T-helper 17 cell (primary cell): ENCODE measurements at places on chromosomes 12 and 14. TPM values are rescaled to one million over a fixed set of nuclear protein-coding genes. Genes with fewer than 3 reads are reported as not detected.

DNA sequence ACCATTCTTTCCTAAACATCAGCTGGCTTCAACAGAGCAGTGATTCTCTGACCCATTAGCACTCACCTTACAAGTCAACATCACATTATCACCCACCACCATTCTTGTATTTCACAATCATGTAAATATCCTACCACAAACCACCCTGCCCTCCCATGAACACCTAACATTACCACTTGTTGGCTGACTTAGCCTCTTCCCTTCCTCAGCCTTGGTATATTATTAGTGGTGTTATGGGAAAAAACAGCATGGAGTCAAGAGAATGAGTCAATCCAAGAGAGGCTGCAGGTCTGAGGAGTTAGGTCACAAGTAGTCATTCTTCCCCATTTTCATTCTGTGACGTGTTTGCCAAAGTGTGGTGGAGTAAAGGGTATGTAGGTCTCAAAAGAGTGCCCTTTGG lies 22.3 kb upstream of the MGP start:
- DNase-seq, result no peak
- no peaks in the 10 kb centered on the region for H3K27me3 ChIP-seq
- H3K27ac ChIP-seq, result no peak overlapping the region
- H3K36me3 ChIP-seq, result peaks cover 4% of the 10 kb centered on the region
- no peak overlapping the region for H3K4me3 ChIP-seq

GRCh38 chr14:59273737-59274136 lies 85.3 kb downstream of the DAAM1 start:
- H3K27me3 ChIP-seq, result no peaks in the 10 kb centered on the region
- H3K4me1 ChIP-seq, result peaks cover 16% of the 10 kb centered on the region
- DNase-seq, result no peak

Gene TGM1
- 4.3 TPM for total RNA-seq

- no peak for DNase-seq
- no peak overlapping the region for H3K27ac ChIP-seq
- H3K4me1 ChIP-seq, result peaks cover 51% of the 10 kb centered on the region
- H3K27me3 ChIP-seq, result no peaks in the 10 kb centered on the region
- peaks cover 2% of the 10 kb centered on the region for H3K36me3 ChIP-seq
These were observed 550 bp downstream of the GNG2 start for GRCh38 chr14:51860825-51861499.

DNA sequence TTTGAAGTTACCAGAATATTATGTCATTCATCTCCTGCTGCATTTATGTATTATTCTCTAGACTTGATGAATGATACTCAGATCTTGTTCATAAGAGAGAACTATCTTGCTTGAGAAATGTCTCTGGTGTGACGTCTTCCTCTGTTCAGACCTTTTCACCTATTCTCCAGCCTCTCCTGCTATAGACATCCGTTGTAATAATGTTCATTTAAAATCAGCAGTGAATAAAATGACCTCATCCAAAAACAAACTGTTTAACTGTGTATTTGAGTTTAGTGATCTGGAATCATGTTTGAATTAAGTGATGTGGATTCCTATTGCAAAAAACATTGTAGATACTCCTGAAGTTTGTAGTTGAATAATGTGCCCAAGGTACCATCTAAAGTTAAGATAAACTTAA lies 487.1 kb downstream of the PCNX1 start:
- H3K4me1 ChIP-seq, result peaks cover 23% of the 10 kb centered on the region
- H3K27me3 ChIP-seq, result no peaks in the 10 kb centered on the region
- H3K36me3 ChIP-seq, result no peaks in the 10 kb centered on the region
- H3K27ac ChIP-seq, result no peak overlapping the region

DNA sequence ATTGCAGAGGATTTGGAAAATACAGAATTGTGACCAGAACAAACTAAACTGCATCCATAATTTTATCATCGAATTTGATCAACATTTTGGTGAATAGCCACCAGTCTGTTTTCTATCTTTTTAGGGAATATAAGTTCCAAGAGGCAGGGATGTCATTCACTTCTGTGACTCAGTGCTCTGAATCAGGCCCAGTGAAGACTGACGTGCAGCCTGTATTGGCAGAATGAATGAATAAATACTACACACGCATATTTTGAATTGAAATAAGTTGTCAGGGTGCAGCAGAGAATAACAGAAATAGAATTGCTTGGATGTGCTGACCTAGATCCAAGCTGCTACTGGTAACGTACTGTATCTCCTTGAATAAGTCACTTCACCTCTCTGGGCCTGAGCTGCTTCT lies 1.3 kb upstream of the EMP1 start:
- H3K27me3 ChIP-seq, result peaks cover 6% of the 10 kb centered on the region
- peak overlapping the region; percentile 91 for H3K27ac ChIP-seq
- H3K4me1 ChIP-seq, result peaks cover 26% of the 10 kb centered on the region
- no peak overlapping the region for H3K4me3 ChIP-seq
- DNase-seq, result no peak

- H3K4me3 ChIP-seq, result no peak overlapping the region
- no peak for DNase-seq
- H3K4me1 ChIP-seq, result no peaks in the 10 kb centered on the region
These were observed 115.4 kb upstream of the PRICKLE1 start for GRCh38 chr12:42704810-42705401.

GRCh38 chr14:100824091-100824551 lies 1.8 kb upstream of the MEG3 start:
- peaks cover 2% of the 10 kb centered on the region for H3K36me3 ChIP-seq
- peaks cover 39% of the 10 kb centered on the region for H3K27me3 ChIP-seq
- H3K4me3 ChIP-seq, result no peak overlapping the region
- DNase-seq, result no peak
- H3K4me1 ChIP-seq, result peaks cover 5% of the 10 kb centered on the region

DNA sequence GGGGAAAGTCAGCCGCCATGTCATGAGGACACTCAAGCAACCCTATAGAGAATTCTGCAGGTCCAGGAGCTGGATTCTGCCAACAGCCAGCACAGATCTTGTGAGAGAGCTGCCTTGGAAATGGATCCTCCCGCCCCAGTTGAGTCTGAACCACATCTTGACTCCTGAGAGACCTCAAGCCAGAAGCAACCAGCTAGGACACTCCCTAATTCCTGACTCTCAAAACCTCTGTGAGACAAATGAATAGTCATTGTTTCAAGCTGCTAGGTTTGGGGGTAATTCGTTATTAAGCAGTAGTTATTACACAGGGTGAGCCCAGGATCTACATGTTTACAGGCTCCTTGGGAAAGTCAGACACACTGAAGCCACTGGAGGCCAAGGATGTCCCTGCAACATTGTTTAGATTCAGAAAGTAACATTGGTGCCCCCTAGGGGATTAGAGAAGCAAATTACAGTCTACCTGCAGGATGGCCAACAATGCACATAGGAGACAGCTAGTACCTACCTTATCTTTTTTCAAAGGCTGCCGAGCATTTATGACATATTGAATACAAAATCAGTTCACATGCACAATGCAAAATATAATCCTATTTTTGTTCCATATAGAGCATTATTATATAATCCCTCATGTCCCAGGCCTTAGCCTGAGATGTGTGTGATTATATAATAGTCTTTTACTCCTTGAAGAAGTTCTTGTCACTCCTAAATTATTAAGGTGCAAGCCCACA lies 57.9 kb upstream of the FICD start:
- H3K27me3 ChIP-seq, result peaks cover 69% of the 10 kb centered on the region
- no peak overlapping the region for H3K27ac ChIP-seq
- H3K4me3 ChIP-seq, result no peak overlapping the region
- no peaks in the 10 kb centered on the region for H3K36me3 ChIP-seq
- DNase-seq, result no peak
- no peaks in the 10 kb centered on the region for H3K4me1 ChIP-seq

DNA sequence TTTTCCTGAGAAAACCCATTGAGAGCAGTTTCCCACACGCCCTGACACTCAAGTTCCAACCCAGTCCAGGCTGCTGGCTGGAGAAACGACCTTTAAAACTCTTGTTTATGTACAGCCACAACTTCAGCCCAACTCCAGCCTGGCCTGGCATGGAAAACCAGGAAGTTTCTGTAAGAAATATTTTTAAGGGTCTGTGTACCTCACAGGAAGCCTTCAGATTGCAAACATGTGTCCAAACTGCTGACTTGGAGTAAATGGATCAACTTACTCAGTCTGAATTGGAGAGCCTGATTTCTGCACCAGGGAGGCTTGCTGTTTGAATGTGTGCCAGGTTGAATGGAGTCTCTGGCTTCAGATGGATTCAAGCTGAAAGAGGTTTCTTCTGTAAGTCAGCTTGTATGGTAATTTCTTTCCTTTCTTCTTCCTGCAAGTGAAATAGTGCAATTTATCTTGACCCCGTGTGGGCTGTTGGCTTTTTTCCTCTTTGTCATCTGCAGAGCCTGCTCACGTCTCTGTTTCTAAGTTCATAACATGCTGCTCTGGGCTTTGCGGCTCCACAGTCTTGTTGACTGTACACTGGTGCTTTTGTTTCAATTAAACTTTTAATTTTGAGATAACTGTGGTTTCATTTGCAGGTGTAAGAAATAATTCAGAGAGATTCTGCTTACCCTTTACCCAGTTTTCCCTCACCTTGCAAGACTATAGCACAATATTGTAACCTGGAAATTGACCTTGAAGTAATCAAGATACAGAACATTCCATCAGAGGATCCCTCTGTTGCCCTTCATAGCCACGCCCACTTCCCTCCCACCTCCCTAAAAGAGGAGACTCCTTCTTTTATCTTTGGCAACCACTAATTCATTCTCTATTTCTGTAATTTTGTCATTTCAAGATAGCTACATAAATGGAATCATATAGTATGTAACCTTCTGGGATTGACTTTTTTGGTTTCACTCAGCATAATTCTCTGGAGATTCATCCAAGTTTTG lies 109.7 kb upstream of the PRMT8 start:
- DNase-seq, result no peak
- peaks cover 3% of the 10 kb centered on the region for H3K36me3 ChIP-seq
- H3K4me3 ChIP-seq, result no peak overlapping the region
- no peaks in the 10 kb centered on the region for H3K4me1 ChIP-seq

Gene CD4
- 205 TPM for total RNA-seq

DNA sequence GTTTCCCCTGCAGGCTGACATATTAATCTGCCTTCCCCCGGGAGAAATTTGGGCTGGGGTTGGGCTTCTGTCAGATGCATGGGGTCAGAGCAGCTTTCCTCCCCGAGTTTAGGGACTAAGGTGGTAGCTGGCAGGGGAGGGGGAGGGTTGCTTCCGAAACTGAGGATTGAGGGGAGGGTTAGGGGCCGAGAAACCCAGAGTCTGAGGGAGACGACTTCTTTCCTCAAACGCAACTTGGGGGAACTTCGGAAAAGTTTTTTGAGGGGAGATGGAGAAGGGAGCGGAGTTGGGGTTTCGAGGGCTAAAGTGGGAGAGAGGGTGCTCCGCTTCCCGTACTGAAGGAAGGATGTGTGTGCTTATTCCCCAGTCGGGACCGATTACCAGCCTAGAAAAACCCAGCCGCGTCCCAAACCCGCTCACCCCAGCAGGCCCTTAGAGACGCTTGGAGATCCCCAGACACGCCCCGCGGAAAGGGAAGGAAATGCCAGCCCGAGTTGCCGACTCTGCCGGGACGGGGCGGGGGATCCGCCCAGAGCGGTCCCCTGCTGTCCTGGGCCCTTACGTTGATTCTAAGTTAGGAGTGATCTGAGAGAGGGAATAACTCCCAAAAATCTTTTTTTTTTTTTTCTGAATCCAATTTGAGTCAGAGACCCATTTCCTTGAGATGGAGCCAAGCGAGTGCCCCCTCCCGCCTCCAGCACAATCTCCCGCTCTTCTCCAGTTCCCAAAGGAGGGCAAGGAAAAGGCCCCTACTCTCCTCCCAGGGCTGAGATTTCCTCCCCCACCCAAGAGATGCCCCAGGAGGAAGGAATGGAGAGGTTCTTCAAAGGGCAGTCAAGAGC lies 61.9 kb downstream of the SMUG1 start:
- no peak overlapping the region for H3K27ac ChIP-seq

GRCh38 chr14:76050797-76051392 lies 65.3 kb downstream of the IFT43 start:
- DNase-seq, result no peak
- H3K4me1 ChIP-seq, result peaks cover 2% of the 10 kb centered on the region
- no peak overlapping the region for H3K27ac ChIP-seq
- no peak overlapping the region for H3K4me3 ChIP-seq
- no peaks in the 10 kb centered on the region for H3K36me3 ChIP-seq

- peaks cover 51% of the 10 kb centered on the region for H3K4me1 ChIP-seq
- no peaks in the 10 kb centered on the region for H3K27me3 ChIP-seq
- peaks cover 21% of the 10 kb centered on the region for H3K36me3 ChIP-seq
- no peak for DNase-seq
These were observed 19.3 kb upstream of the CLEC2D start for GRCh38 chr12:9650151-9650576.

Gene PLEKHG7
- not detected for total RNA-seq

GRCh38 chr12:117926391-117926899 lies 42.3 kb downstream of the KSR2 start:
- no peaks in the 10 kb centered on the region for H3K36me3 ChIP-seq
- H3K27ac ChIP-seq, result no peak overlapping the region
- H3K27me3 ChIP-seq, result peaks cover 16% of the 10 kb centered on the region
- H3K4me3 ChIP-seq, result no peak overlapping the region
- DNase-seq, result no peak

- no peaks in the 10 kb centered on the region for H3K27me3 ChIP-seq
- DNase-seq, result no peak
- no peak overlapping the region for H3K4me3 ChIP-seq
- H3K4me1 ChIP-seq, result peaks cover 3% of the 10 kb centered on the region
- H3K27ac ChIP-seq, result no peak overlapping the region
- H3K36me3 ChIP-seq, result no peaks in the 10 kb centered on the region
These were observed 73.2 kb upstream of the SSTR1 start for GRCh38 chr14:38134416-38135030.

GRCh38 chr12:108784270-108784669 lies 53.0 kb upstream of the CORO1C start:
- H3K36me3 ChIP-seq, result peaks cover 8% of the 10 kb centered on the region
- DNase-seq, result no peak
- peaks cover 5% of the 10 kb centered on the region for H3K4me1 ChIP-seq
- H3K27ac ChIP-seq, result no peak overlapping the region
